Activated naive CD4-positive, alpha-beta T cell treated with anti-CD3 and anti-CD28 coated beads, Interleukin-2, amount 50 U/mL, for 72 hours (primary cell): ENCODE measurements at places on chromosomes 2 and 18.

- DNase-seq, result no peak
These were observed 131.3 kb downstream of the GFPT1 start for GRCh38 chr2:69255760-69256159.

- no peak for DNase-seq
These were observed 38.3 kb downstream of the FBXO48 start for GRCh38 chr2:68428746-68429145.

DNA sequence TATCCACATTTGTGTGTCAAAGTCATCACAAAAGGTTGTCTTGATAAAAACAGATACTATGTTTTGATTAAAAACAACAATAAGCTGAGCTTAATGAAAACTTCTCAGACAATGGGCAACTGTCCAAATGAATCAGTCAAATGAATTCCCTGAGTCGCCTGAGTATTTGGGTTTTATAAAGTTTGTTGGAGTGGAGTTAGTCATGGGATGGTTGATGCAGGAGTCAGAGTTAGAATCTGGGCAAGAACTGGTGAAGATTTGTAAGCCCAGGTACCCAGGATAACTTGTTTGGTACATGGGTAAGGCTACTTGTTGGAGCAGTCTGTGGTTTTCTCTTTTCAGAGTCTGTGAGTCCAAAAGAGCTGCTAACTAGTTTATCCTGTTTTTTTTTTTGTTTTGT is 34.4 kb upstream of the RAPGEF4 start:
- no peak for DNase-seq

- no peak for DNase-seq
These were observed 79.2 kb downstream of the BARD1 start for GRCh38 chr2:214730248-214730647.

GRCh38 chr2:64263315-64263714 is 119.1 kb upstream of the PELI1 start:
- no peak for DNase-seq
